ENCODE measurements at places on chromosomes 1 and 21. TPM values are rescaled to one million over a fixed set of nuclear protein-coding genes. Genes with fewer than 3 reads are reported as not detected.
A peak's percentile ranks its signal among the peaks of the same experiment; 100 is the strongest.

GRCh38 chr1:3327389-3327702, 127.1 kb upstream of the ARHGEF16 start:
- DNase-seq, result peak; percentile 59

DNA sequence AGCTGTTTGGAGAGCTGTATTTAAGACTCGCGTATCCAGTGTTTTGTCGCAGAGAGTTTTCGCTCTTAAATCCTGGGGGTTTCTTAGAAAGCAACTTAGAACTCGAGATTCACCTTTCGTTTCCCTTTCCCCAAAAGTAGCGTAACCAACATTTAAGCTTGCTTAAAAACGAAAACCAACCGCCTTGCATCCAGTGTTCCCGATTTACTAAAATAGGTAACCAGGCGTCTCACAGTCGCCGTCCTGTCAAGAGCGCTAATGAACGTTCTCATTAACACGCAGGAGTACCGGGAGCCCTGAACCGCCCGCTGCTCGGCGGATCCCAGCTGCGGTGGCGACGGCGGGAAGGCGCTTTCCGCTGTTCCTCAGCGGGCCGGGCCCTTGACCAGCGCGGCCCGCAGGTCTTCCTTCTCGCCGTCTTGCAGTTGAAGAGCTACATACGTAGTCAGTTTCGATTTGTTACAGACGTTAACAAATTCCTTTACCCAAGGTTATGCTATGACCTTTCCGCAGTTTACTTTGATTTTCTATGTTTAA, 1.9 kb downstream of the OLIG1 start:
- no peak for DNase-seq

DNA sequence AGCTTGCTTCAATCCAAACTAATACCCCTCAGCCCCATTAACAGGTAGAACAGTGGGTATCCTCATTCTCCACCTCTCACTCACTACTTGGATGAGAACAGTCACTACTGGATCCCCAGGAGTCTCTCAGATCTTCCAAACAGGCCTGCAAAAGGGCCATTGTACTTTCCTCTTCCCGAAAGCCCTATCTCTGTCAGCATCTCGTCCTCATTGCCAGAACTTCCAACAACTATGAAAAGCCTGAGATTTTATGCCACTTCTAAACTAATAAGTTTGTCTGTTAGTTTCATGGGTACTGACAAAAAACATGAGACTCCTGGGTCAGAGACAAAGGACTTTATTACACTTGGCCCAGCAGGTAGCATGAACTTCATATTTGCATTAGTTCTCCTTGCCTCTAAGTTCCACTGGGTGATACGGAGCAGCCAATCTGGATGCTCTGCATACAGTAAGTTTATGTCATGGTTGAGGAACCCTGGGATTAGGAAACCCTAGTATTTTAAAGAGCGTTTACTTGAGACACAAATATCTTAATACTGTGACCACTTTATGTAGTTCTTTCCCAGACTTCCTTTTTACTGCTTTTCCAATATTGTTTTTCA, 38.1 kb downstream of the VANGL2 start:
- DNase-seq, result no peak

- no peak for DNase-seq
Measured at GRCh38 chr1:227415115-227415790, 97.0 kb upstream of the CDC42BPA start.

GRCh38 chr1:2928366-2929325, 92.6 kb upstream of the ACTRT2 start:
- no peak for DNase-seq

DNA sequence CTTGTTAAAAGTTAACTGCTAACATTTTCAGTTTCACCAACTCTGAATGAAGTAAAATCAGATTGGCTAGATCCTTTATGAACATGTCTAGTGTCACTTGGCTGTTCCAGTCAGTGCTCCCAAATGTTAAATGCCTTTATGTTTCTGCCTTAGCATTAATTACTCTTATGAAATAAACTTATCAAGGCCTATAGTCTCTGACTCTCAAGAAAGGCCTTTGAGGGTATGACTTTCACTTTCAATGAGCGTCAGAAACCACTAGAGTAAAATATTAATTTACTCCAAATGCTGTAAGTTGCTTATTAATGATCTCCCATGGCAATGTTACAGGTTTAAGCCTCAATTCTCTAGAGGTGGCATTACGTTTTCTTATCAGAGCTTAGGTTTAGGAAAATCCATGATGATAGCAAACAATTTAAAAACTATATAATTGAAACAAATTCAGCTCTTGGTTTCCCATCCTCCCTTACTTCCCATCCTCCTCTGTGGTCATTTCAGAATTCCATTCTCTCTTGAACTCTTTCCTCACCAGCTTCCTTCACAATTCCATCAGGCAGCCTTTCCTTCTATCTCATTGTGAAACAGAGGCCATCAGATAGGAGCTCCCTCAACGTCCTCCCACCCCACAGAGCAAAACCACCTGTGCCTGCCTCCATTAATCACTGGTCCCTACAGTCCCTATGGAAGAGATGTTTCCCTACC, 108.6 kb upstream of the COP1 start:
- DNase-seq, result no peak

- no peak for DNase-seq
Measured at GRCh38 chr21:14275702-14276205, 59.8 kb downstream of the RBM11 start.

- DNase-seq, result no peak
Measured at GRCh38 chr1:53332186-53332564, 4.3 kb upstream of the LRP8 start.

The CFAP74 gene
- not detected for total RNA-seq

The PCP4L1 gene
- total RNA-seq, result 0.60 TPM

The MROH7 gene
- 3.8 TPM for total RNA-seq

DNA sequence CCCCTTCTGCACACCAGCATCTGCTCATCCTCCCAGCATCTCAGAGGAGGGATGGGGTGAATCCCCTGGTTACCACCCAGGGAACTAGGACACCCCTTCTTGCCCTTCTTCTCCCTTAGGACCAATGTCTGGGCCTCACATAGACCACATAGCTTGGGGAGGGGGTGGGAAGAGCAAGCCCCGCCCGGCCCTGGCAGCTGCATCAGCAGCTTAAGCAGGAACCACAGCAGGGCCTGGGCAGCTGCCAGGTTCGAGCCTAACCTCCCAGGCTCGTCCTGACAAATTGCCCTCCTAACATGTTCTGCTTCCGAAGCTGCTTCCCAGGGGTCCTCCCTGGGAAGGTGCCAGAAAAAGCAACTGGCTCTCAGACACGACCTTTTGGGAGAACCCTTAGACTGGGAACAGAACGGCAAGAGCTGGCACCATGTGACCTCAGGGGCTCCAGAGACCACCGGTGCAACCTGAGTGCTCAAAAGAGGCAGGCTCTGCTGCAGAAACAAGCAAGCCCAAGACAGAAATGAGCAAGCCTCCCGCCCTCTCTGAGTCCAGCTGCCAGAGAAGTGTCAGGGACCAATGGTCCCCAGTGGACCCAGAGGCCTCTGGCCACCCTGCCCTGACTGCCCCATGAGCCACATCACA, 18.4 kb upstream of the CLSTN1 start:
- no peak for DNase-seq

The RGS16 gene
- total RNA-seq, result 0.97 TPM

DNA sequence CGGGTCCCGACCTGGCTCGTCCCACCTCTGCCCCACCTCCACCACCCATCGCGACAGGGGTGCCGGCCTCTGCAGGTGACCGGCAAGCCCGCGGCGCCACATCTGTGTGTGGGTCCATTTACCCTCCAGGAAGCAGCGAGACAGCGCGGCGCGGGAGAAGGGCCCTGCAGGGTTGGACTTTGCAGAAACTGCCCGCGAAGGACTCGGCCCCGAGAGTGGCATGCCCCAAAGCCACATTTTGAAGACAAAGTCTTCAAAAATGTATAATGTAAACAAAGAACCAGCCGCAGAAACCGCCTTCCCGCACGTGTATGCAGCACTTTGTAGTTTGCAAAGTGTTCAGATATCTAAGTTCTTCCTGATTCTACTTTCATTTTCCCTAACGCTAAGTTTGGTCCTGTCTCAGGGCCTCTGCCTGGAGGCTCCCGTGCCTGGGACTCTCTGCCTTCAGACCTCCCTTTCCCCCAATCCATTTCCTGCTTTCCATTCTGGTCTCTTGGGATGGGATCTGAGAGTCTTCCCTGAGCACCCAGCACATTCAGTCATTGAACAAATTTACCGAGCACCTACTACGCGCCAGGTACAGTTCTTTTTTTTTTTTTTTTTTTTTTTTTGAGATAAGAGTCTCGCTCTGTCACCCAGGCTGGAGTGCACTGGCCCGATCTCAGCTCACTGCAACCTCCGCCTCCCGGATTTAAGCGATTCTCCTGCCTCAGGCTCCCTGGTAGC, 524 bp upstream of the TMCO4 start:
- peak; percentile 77 for DNase-seq

Data from Right ventricle myocardium inferior (tissue), 1 donor.